ENCODE measurements at places on chromosomes 7 and 10.
A peak's percentile ranks its signal among the peaks of the same experiment; 100 is the strongest.

DNA sequence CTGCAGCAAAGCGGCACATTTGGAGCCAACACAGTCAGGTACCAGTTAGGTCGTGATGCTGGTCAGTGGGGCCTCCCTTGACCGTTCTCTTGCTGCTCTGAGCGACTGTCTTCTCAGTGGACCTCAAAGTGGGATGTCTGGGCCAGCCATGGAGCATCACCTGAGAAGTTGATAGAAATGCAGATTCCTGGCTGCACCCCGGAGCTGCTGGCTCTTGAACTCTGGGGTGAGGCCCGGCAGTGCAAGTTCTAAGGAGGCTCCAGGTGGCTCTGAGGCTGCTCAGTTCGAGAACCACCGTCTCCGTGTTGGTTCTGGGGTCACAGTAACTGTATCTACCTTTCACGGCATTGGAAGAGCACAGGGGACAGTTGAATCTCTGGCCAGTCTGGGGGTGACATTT lies 147.5 kb downstream of the WDR37 start:
- DNase-seq = no peak

DNA sequence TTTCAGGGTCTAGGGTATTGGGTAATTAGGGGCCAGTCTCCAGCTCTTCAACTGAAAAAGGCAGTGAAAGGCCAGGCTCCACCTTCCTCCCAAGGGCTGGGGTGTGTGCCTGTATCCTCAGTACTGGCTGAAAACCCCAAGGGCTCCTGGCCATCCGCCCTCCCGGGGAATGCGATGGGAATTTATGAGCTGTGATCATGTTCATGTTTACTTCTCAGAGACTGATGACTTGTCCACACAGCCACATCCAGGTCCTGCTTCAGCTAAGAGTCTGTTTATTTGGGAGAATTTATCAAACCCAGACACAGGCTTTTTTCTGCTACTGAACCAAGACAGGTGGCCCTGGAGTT lies 91.7 kb downstream of the CCDC3 start:
- DNase-seq = no peak

GRCh38 chr10:120365872-120366271 lies 91.2 kb upstream of the PLPP4 start:
- no peak for DNase-seq

- no peak for DNase-seq
Measured at GRCh38 chr10:31918671-31919409, 9.8 kb downstream of the ARHGAP12 start.

DNA sequence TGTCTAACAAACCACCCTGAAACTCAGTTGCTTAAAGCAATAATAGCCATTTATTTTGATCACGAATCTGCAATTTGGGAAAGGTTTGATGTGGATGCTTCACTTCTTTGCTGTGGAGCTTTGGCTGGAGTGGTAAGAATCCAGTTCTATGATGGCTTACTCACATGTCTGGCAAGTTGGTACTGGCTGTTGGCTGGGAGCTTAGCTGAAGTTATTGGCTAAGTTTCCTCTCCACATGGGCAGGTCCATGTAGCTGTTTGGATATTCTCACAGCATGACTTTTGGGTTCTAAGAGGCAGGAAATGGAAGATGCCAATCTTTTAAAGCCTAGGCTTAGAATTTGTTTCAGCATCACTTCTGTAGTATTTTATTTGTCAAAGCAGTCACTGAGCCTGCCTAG lies 277.6 kb upstream of the NRP1 start:
- DNase-seq = no peak

- DNase-seq = no peak
Measured at GRCh38 chr7:93409324-93409723, 165.2 kb downstream of the CALCR start.

DNA sequence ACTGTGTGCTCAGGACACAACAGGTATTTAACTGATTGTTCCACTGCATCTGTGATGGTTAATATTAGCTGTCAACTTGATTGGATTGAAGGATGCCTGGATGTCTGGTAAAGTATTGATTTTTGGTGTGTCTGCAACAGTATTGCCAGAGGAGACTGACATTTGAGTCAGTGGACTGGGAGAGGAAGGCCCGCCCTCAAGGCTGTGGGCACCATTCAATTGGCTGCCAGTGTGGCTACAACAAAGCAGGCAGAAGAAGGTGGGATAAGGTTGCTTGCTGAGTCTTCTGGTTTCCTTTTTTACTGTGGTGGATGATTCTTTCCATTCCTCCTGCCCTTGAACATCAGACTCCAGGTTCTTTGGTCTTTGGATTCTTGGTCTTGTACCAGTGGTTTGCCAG lies 137.1 kb upstream of the FAM13C start:
- no peak for DNase-seq

DNA sequence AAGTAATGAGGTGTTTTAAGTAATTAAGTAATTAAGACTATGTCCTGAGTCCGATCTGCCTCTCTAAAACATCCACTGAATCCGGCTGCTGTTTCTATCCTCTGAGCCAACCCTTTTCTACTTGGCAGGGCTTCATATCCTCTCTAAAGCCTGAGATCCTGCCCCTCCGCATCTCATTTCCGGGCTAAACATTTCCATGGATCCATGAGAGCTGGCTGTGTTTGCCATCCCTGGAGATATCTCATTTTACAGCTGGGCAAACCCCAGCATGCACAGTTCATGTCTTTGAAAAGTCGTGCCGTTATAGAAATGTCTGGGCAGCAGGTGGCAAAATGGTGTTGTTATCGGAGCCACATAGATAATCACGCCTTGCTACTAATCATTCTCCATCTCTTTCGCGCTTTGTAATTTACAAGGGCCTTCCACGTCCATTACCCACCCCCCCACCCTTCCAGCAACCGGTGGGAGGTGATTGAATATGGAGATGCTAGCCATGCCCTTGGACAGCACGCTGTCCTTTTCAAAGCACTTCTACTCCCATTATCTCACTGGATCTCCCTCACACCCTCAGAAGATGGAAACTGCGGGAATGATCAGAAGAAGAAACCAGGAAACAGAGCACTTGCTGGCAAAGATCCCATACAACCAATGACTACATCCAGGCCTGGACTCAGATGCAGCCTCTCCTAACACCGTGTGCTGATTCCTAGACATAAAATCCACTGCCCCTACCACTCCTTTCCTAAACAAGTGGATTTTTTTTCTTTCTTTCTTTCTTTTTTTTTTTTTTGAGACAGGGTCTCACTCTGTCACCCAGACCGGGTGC lies 1189.2 kb downstream of the TYW1 start:
- DNase-seq = no peak

GRCh38 chr10:62939698-62940097 lies 123.5 kb upstream of the EGR2 start:
- DNase-seq = no peak

DNA sequence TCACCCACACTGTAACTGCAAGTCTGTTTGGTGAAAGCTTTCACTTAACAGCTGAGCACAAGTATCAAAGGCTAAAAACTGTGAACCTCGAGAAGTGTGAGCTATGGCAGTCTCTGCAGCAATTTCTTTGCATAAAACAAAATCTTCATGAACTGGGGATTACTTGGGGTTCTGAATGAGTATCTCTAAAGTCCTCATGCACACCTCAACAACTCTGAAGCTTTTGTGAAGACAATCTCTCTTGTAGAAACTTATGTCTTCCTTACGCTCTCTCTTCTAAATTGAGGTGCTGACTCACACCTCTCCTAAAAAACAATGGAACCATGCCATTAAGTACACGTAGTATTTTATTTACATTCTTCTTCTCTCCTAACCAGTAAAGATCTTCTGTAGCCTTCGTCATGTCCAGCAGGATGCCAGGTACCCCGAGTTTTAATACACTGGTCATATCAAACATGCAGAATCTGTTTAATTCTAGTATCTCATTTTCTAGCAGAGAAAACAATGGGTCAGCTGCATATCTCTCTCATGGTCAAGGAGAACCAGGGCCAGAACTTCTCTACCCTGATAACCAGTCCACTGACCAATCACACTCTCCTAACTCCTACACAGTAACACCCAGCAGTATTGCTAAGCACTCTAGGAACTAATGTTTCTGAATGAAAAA lies 76.9 kb downstream of the UBE2H start:
- no peak for DNase-seq

DNA sequence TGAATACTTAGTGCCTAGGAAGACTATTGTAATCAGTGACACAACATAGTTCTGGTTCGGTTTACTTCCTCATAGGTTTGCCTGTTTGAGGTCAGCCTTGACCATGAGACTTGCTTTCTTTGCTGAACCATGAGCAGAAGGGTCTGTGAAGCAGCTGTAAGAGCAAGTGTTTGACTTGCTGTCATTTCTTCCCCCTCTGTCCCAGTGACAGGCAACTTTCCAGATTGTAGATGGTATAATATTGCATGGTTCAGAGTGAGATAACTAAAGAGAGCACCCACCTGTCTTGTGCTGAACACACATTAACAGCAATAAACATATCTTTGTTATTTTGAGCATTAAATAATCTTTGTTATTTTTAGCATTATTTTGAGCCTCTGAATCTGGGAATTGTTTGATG lies 9.3 kb upstream of the RTKN2 start:
- no peak for DNase-seq

GRCh38 chr7:80088705-80089104 lies 45.9 kb upstream of the GNAI1 start:
- DNase-seq = no peak

DNA sequence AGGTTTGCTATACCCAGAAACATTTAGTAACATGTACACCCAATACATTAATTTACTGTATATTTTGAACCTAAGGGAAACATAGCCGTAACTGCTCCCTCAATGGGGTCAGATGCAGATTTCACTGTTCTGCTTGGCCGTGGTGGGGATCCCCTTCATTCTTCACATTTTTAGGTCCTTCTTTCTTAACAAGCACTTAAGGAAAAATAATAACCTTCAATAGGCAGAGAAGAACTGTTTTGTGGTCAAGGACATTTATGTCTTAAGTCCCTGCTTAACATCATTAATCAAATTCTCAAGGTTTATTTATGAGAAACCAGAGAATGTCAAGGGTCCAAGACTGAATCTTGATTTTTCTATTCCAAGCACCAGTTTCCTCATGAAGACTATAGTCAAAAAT lies 592.1 kb upstream of the ANKRD30A start:
- no peak for DNase-seq

DNA sequence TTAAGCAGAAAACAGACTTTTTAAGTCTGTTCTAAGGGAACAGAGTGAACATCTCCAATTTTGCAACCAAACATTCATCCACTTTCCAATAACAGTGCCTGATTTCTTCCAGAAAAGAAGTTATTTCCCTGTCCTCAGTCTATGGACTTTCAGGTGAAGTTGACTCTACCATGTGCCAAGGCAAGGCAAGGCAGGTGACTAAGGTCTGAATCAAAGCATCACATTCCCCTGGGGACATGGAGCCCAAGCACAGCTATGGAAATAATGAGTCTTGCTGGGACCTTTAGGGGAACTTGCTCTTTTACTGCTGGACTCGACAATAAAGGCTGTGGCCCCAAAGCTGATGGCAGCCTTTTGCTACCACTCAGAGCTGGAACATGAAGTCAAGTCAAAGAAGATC lies 182.2 kb downstream of the FGFR2 start:
- DNase-seq = no peak

GRCh38 chr10:34647160-34647559 lies 167.9 kb downstream of the PARD3 start:
- DNase-seq = peak; percentile 43

- DNase-seq = no peak
Measured at GRCh38 chr10:72898616-72899015, 5.1 kb downstream of the OIT3 start.

- DNase-seq = no peak
Measured at GRCh38 chr7:142372727-142373126, 114.9 kb upstream of the PRSS58 start.

DNA sequence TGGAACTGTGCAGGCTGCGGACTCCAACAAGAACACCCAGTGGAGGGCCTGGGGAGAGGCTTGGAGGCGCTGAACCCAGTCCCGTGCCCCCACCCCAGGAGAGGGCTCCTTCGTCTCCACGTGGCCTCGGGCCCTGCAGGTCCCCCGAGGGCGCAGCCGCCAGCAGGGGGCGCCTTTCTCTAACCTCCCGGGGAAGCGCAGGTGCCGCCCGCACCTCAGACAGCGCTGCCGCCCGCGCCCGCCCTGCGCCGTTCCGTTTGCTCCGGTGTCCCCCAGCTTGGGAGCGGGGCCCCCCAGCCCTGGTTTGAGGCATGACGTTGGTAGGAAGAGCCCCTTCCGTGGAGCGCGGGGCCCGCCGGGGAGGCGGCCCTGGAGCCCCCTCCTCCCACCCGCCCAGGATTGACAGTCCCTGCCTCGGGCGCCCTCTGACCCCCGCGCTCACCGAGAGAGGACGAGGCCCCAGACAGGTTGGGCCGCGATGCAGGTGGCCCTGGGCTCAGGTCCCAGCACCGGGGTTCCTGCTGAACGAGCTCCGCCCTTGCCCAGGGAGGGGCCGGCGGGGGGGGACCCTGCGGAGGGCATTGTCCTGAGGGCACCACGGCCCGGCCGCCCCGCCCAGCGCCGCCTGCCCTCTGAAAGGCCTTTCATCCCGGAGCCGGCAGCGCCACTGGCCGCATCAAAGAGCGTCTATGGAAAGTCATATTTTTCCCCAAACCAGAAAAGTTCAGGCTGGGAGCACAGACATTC lies 42.8 kb downstream of the FOXL3 start:
- DNase-seq = peak; percentile 98

GRCh38 chr7:25831831-25832411 lies 320.1 kb upstream of the NFE2L3 start:
- DNase-seq = no peak

DNA sequence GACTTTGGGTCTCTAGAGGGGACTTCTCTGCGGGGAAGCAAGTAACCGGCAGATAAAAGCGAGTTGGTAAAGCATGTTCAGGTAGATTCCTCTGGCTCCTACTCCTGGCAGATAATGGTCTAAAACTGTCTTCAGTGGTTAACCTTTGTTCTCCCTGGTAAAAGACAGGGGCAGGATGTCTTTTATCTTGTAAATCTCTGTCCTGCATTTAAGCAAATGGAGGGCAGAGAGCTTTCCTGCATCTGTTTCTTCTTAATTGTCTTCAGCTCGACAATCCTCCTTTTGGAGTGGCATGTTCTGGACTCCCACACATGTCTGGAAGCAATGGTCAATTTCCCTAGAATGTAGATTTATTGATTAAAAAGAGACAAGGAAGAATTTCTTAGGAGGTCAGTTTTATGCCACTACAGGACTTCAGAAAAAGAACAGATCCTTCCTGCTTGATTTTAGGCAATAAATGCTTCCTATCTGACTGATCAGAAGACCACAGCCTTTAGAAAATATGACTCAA lies 16.6 kb downstream of the C7orf33 start:
- no peak for DNase-seq
